Jurkat, Clone E6-1 (cell line): ENCODE measurements at places on chromosomes 12 and 14.

DNA sequence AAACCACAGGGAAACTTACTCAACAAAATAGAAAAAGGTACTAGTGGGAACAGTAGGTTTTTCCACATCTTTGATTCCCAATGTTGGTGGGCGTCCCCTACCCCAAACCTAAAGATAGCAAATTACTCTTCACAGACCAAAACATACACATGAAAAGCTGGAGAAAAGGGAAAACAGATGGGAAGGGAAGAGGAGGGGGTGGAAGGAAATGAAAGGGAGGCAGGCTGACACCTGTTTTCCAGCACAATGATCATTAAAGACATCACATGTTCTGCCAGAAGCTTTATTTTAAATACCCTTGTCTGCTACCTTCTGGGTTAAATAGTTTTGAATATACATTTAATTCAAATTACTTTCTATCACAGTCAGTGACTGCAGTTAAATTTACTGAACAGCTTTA lies 1617.9 kb upstream of the SEL1L start:
- no peak for DNase-seq

DNA sequence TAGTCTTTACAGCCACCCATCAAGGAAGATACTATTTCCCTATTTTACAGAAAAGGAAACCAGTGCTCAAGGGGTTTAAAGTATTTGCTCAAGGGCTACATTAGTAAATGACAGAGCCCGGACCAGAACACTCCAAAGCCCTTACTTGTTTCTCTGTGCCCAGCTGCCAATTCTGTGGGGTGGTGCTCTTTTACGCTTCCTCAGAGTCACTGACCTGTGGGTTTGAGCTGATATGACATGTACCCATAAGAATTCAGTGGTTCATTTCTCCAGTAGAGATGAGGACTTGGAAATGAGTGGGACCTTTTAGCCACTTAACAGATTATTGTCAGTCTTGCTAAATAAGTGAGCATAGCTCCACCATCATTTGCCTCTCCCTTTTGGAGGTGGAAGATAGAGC lies 37.4 kb upstream of the NKX2-8 start:
- no peak for DNase-seq

- no peak for DNase-seq
Observed at GRCh38 chr12:90244232-90244631, 535.6 kb upstream of the ATP2B1 start.

- DNase-seq = peak; percentile 49
Observed at GRCh38 chr12:70590051-70590450, 47.2 kb downstream of the PTPRB start.

DNA sequence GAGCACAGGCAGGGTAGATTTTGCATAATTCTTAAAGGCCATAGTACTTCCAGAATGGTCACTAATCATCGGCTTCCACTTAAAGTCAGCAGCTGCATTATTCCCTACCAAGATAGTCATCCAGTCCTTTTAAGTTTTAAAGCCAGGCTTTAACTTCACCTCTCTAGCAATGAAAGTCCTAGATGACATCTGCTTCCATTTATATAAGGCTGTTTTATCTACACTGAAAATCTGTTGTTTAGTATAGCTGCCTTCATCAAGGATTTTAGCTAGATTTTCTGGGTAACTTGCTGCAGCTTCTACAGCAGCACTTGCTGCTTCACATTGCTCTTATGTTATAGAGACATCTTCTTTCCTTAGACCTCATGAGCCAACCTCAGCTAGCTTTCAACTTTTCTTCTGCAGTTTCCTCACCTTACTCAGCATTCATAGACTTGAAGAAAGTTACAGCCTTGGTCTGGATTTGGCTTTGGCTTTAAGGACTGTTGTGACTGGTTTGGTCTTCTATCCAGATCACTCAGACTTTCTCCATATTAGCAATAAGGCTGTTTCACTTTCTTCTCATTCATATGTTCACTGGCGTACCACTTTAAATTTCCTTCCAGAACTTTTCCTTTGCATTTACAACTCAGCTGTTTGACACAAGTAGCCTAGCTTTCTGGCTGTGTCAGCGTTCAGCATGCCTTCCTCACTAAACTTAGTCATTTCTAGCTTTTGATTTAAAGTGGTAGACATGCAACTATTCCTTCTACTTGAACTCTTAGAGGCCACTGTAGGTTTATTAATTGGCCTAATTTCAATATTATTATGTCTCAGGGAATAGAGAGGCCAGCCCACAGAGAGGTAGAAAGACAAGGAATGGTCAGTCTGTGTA lies 209.9 kb upstream of the GARIN2 start:
- DNase-seq = no peak

GRCh38 chr14:96410119-96410518 lies 18.2 kb downstream of the AK7 start:
- DNase-seq = no peak

- no peak for DNase-seq
Observed at GRCh38 chr14:32669391-32669790, 269.3 kb upstream of the NPAS3 start.

GRCh38 chr12:98296462-98297079 lies 218.8 kb upstream of the TMPO start:
- no peak for DNase-seq

DNA sequence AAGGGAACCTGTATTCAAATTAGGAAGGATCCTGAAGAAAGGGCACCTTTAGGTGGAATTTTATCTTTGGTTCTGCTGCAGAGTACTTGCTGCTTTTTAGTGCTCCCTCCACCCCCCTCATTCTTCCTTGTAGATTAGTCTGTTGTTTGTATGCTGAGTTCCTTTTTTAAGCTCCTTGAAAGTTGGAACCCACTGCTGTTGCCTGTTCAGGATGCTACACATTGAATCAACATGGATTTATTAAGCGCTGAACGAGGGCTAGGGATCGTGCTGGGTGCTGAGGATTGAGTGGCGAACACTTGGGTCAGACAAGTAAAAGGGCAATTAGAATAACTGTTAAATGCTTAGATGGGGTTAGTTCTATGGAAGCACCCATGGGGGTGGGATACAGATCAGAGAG lies 884 bp upstream of the AMN1 start:
- DNase-seq = no peak

DNA sequence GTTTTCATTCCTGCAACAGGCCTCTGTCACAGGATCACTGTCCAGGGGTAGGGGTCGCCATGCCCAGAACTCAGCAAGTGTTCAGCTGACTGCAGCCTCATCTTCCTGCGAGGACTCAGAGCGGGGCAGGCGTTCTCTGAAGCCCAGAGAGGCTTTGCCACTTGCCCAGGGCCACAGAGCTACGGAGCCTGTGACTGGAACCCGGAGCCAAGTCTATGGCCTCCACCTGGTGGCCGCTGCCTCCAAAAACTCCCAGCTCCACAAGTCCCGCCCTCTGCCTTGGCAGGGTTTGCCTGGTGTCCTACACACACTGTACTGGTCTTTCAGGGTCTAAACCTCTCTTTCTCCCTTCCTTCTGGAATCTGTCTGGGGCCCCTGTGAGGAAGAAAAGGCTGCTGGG lies 8.7 kb upstream of the PPP1R13B start:
- no peak for DNase-seq

GRCh38 chr14:25461780-25462179 lies 411.8 kb upstream of the STXBP6 start:
- DNase-seq = no peak
